ENCODE measurements at places on chromosomes 7 and 10.

DNA sequence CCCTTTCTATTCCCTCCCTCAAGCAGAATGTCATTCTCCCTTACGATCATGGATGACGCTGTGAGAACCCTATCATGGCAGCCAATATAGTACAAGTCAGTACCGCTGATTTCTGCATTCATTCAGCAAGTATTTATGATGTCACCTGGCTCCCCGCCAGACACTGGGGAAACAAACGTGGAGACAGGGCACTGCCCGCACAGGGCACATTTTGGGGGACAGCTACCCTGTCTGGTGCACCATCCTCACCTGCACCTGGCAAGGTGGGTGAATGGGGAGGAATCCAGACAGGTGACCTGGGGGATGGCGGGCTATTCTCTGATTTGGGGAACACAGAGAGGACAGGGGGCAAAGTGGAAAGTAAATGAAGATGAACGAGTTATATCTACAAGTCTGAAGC is 28.4 kb downstream of the MKI67 start:
- DNase-seq = no peak

DNA sequence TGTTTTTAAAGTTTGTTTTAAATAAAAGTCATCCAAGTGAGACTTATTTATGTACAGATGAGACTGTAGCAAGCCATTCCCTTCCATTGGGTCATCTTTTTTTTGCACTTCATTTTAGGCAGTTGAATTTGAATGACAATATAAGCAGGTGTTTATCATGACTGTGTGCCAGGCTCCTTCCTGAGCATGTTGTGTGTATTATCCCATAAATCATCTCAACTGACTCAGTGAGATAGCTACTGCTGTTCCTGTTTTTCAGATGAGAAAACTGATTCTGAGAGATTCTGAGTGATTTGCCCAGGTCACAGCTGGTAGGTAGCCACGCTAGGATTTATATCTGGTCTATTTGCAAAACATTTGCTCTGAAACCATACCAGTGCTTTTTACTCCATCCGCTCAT is 11.7 kb downstream of the TMEM254 start:
- DNase-seq = no peak

DNA sequence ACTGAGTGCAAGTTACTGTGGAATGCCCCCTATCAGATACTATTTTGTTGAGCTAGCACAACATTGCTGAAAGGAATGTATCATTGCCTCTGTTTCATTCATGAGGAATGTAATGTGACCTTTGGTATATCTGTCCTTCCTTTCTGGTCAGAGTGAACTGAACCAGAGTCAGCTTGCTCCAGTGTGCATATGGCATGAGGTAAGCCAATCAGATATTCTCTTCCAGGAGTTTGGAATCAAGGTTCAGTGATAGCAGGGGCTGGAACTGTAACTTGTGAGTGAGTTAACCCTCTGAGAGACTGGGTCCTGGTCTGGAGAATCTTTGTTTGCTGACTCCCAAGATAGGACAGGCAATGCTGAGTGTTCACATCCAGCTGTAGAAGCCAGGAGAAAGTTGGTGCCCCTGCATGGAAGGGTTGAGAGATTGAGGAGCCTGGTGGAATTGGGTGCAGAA is 45.3 kb upstream of the OSBPL3 start:
- DNase-seq = no peak

GRCh38 chr7:1950066-1950451 is 280.0 kb downstream of the ELFN1 start:
- no peak for DNase-seq

- no peak for DNase-seq
Observed at GRCh38 chr10:30034433-30035137, 24.8 kb downstream of the JCAD start.

- no peak for DNase-seq
Observed at GRCh38 chr7:2924866-2925840, 81.0 kb upstream of the GNA12 start.

- DNase-seq = peak; percentile 26
Observed at GRCh38 chr7:149860821-149861727, 12.7 kb upstream of the ATP6V0E2 start.

GRCh38 chr7:12861070-12861469 is 173.6 kb downstream of the ARL4A start:
- DNase-seq = no peak

DNA sequence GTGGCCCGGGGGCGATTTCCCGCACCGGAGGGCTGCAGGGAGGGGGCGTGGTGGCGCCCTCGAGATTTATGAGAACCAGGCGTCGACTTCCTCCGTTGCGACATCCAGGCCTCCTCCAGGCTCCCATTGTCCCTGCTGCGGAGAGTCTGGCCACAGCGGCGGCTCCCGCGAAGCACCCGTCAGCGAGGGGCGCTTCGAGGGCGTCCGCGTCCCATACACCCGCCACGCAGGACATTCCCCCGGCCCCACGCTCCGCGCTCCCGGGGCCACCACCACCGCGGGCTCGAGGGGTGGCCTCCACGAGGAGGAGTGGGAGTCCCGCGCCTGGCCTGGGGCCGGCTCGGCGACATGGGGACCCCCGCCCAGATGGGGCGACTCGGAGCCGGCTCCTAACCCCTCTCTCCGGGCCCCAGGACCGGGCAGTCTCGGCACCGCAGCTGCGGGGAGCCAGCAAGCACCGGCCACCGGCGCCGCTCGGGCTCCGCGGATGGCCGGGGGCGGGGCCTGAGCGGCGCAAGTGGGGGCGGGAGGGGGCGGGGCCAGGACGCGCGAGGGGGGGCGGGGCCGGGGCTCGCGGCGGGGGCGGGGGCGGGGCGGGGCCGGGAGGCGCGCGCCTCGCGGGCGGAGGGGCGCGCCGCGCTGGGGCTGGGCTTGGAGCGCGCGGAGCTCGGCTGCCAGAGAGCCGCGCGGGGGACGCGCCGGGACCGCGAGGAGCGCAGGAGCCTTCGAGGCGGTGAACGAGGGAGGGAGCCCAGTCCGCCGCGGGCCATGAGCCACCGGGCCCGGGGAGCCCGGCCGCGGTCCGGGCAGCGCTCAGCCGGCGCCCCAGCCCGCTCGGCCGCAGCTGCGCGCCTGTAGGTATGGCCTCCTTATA is at the start of gene SH2B2:
TSS of gene SH2B2 (plus strand) at position 632 of the 874 bp plus-strand sequence. CDS start 13,683 bp downstream, outside the sequence.
- DNase-seq = peak; percentile 52

GRCh38 chr7:71843676-71844075 is 568.5 kb downstream of the CALN1 start:
- DNase-seq = peak; percentile 41

DNA sequence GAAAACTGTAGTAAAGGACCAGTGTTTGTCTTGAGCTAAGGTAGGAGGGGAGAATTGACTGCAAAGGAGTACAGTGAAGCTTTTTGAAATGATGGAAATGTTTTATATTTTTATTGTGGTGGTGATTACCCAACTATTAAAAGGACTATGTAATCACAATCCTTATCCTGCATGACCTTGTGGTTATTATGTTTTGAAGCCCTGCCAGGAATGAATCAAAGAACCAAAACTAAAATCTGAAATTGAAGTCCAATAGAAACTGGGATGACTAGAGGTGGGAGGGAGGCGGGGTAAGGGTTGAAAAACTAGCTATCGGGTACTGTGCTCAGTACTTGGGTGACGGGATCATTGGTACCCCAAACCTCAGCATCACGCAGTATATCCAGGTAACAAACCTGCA is 8.2 kb downstream of the CCDC7 start:
- no peak for DNase-seq

GRCh38 chr10:63166742-63167258 is 33.7 kb downstream of the NRBF2 start:
- DNase-seq = peak; percentile 27

- no peak for DNase-seq
Observed at GRCh38 chr7:133117452-133117851, 35.6 kb upstream of the CHCHD3 start.

DNA sequence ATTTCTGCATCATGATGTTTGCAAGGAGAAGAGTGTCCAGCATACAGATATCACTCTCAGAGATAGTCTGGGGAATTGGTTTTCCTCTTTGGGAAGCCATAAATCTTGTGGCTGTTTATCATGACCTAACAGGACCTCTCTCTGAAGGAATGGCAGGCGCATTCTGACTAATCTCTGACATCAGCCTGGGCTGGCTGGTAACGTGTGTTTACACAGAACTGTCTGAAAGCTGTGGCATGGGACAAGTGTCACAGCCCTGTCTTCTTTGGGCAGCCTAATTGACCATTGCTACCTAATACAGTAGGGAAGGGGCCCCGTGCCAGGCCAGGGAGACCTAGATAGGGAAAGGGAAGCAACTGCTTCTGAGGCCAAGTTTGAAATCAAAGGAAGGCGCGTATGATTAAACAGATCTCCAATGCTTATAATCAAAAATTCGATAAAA is 73.9 kb upstream of the CABCOCO1 start:
- DNase-seq = no peak

DNA sequence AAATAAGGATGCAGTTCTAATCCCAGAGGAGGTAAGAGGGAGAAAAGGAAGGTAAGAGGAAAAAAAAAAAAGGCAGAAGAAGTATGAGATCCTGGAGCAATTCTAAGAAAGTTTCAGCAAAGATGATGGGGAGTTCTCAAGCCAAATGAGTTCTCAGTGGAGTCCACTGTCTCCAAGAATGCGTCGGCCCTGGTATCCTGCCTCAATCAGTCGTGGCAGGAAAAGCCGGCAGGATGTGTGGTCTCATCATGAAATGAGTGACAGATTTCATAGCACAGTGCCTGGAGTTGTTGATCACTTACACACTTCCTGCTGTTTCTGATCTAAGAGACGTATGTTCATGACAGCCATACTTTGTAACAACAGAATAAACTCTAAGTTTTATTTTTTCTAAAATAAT is 554.9 kb downstream of the NXPH1 start:
- no peak for DNase-seq

DNA sequence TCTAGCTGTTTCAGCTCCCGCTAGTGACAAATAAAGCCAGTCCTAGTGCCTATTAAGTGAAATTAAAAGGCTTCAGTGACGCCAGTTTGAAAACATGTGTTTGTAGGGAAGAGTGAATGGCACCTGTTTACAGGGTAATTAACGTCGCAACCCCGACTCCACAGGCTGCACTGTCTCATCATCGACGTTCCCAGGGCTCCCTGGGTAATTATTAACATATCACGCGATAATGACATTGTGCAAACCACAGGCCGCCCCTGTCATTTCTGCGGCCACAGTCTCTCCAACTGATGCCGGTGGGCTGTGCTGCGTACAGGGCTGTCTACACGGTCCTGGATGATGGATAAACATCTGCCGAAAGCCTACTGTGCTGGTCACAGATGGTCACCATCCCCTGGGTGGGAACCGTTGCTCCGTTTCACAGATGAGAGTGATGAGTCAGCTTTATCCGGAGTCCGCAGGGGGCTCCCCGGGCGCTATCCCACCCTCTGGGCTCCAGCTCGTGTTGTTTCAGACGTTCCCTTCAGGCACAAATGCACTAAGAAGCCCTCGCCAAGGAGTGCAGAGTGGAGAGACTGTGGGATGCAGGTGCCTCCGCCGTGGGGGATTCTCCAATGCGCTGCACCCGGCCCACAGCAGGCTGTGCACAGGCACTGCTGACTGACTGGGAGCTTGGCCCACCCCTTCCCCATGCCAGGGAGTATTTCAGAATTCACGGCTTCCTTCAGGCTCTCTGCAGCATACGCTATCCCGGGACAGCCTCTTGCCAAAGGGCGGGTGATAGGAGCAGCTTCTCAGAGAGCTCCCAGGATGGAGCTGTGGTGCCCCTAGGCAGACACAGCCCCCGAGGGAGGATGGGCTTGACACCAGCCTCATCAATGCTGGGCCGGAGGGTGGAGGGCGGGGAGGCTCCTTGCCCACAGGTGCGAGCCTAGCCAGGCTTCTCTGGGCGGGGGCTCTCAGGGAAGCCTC is 491.8 kb upstream of the FOXK1 start:
- DNase-seq = no peak

- DNase-seq = peak; percentile 82
Observed at GRCh38 chr10:30701451-30702173, 72.1 kb upstream of the LYZL2 start.

DNA sequence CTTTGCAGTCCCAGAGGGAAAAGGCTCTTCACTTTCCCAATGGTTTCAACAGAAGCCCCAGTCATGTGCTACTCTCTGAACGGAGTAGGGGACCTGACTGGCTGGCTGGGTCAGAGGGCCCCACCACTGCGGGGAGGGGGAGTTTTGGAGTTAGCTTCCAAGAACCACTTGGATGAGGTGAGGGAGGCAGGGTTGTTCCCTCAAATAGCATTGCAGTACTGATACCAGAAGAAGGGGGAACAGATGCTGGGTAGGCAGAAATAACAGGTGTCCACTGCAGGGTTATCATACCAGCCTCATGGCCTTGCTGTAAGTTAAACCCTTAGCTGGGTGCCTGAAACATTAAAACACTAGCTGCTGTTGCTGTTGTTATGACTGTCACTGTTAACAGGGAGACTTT is 131.3 kb downstream of the UBE2H start:
- DNase-seq = no peak

- DNase-seq = no peak
Observed at GRCh38 chr10:72164617-72165016, 51.2 kb upstream of the ANAPC16 start.

DNA sequence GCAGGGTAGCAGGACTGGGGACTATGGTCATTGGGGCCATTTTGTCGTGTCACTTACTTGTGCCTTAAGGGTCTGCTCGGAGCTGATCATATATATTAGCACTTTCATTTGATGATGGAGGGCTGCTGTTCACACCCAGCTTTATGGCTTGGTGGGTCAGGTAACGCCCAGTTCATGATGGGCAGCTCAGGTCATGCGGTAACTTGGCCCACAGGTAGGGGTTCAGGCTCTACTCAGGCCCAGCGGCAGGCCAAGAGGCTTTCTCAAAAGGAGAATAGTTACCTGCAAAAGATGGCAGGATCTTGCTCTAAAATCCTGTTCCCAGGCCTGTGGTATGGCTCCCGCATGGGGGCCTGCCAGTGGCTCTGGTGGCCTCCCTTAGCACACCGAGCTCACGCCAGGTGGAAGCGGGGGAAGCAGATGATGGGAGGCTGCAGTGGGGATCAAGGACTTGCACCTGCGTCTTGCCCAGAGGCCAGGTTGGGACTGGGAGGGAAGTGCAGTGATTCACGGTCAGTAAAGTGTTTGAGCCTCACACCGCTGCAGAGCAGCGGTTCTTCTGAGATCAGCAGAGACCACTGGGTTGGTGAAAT is 109.5 kb downstream of the ADCY1 start:
- no peak for DNase-seq

DNA sequence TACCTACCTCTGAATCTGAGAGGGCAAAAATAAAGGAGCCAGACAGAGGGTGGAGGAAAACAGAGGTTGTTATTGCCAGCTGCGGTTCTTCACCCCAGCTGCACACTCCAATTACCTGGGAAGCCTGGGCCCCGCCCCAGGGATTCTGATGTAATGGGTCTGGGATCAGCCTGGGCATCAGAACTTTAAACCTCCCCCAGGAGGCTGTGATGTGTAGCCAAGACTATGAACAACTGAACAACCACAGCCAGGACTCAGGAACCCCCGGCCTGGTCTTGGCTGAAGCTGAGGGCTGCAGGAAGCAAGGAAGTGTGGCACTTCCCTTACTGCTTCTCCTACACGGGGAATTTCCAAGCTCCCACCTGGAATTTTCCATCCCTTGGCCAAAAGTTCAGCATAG is 89.3 kb downstream of the HIP1 start:
- DNase-seq = no peak

GRCh38 chr10:78004215-78005026 is 24.9 kb downstream of the POLR3A start:
- no peak for DNase-seq

GRCh38 chr7:142584765-142585164 is 164.5 kb upstream of the PRSS1 start:
- DNase-seq = no peak

GRCh38 chr10:48903151-48903550 is 36.5 kb downstream of the LRRC18 start:
- no peak for DNase-seq

- no peak for DNase-seq
Observed at GRCh38 chr10:114271779-114272167, 32.7 kb downstream of the VWA2 start.

All from DND-41 (cell line).